Upper lobe of right lung (tissue), 1 donor: ENCODE measurements at places on chromosomes 12 and 14.

DNA sequence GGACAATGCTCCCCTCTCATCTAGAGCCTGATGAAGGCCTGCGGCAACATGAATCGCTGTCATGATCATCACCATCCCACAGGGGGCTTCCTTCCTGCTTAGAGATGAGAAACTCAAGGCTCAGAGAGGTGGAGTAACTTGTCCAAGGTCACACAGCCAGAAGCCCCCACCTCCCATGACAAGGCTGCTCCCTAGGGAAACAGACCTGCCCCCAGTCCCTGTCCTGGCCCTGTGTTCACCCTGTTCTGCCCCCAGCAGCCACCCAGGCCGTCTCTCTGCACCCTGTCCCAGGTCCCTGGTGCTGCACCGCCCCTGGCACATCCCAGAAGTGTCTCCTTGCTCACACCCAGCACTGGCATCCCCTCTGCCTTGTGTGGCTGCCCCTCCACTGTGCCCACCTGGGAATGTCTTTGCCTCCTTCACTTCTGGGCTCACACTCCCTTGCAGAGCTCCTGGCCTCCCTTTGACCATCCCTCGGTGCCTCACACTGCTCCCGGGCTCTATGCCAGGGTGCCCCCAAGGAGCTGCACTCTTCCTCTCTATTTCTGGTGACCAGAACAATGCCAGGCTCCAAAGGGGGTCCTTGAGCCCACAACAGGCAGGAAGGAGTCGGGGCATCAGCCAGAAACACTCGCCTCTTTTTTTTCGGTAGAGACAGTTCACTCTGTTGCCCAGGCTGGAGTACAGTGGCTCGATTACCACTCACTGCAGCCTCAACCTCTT, 70.5 kb downstream of the BCL11B start:
- DNase-seq = no peak

GRCh38 chr14:69676723-69677122, 65.3 kb downstream of the SUSD6 start:
- no peak for DNase-seq

DNA sequence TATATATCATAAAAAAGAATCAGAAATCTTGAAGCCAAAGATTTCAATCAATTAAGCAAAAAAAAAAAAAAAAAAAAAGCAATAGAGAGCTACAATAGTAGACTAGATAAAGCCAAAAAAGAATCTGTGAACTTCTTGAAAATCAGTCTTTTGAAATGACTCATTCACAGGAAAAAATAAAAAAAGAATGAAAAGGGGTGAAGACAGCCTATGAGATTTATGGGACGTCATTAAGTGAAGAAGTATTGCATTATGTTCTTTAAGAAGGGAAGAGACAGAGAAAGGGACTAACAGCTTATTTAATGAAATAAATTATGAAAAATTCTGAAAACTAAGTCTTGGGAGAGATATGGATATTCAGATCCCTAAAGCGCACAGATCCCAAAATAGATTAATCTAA, 103.8 kb downstream of the ACSS3 start:
- DNase-seq = no peak

GRCh38 chr12:111180426-111181142, 188.3 kb downstream of the PHETA1 start:
- DNase-seq = no peak

DNA sequence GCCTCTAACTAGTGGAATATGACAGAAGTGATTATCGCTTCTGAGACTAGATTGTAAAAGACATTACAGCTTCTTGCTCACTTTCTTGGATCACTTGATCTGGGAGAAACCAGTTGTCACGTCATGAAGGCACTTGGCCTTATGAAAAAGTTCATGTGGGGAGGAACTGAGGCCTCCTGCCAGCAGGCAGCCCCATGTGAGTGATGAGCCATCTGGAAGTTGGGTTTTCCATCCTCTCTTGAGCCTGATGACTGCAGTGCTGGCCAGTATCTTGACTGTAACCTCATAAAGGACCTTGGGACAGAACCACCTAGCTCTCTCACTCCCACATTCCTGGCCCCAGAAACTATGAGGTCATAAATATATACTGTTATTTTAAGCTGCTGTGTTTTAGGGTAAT, 28.0 kb downstream of the TTLL5 start:
- DNase-seq = no peak
